Naive thymus-derived CD4-positive, alpha-beta T cell (primary cell): ENCODE measurements at places on chromosomes 5 and 9. TPM values are rescaled to one million over a fixed set of nuclear protein-coding genes. Genes with fewer than 3 reads are reported as not detected.

TMED9 gene
- total RNA-seq: 65.6 TPM

C1QTNF3 gene
- 4.1 and 5.8 TPM in 2 replicates for total RNA-seq

DOCK2 gene
- total RNA-seq: 235 TPM

WDR36 gene
- 35.1 and 37.4 TPM in 2 replicates for total RNA-seq

DEPDC1B gene
- total RNA-seq: not detected

KIF24 gene
- 5.3 and 6.0 TPM in 2 replicates for total RNA-seq

CCL28 gene
- total RNA-seq: 23.1 TPM

AUH gene
- total RNA-seq: 17.2 TPM

NAIP gene
- 48.2 TPM for total RNA-seq

IL3 gene
- not detected for total RNA-seq

JAKMIP2 gene
- 2.6 TPM for total RNA-seq

NUP188 gene
- total RNA-seq: 62.1 TPM

SCGB3A2 gene
- total RNA-seq: not detected

AJM1 gene
- total RNA-seq: 7.5 and 8.0 TPM in 2 replicates

PLPP7 gene
- total RNA-seq: 0.15 TPM

SREK1 gene
- 143 TPM for total RNA-seq

IFNA4 gene
- not detected for total RNA-seq

IFNB1 gene
- not detected for total RNA-seq

TARS1 gene
- total RNA-seq: 87.0 TPM

PHYHD1 gene
- total RNA-seq: 1.5 TPM

DNM1 gene
- total RNA-seq: 0.79 TPM

CBY3 gene
- not detected for total RNA-seq

SOX30 gene
- total RNA-seq: not detected

CCL19 gene
- total RNA-seq: not detected

PRRC1 gene
- 41.1 TPM for total RNA-seq

GLRA1 gene
- not detected for total RNA-seq

FAM174A gene
- total RNA-seq: 6.0 TPM

WDR38 gene
- total RNA-seq: not detected

AQP7 gene
- 1.1 TPM in 2 replicates for total RNA-seq

LHX6 gene
- not detected for total RNA-seq

GPR151 gene
- total RNA-seq: not detected

EEIG1 gene
- total RNA-seq: 294 TPM in 2 replicates
